Cerebellar nuclear complex (tissue), 1 donor: ENCODE measurements at places on chromosomes 1 and 21.
A peak's percentile ranks its signal among the peaks of the same experiment; 100 is the strongest.

DNA sequence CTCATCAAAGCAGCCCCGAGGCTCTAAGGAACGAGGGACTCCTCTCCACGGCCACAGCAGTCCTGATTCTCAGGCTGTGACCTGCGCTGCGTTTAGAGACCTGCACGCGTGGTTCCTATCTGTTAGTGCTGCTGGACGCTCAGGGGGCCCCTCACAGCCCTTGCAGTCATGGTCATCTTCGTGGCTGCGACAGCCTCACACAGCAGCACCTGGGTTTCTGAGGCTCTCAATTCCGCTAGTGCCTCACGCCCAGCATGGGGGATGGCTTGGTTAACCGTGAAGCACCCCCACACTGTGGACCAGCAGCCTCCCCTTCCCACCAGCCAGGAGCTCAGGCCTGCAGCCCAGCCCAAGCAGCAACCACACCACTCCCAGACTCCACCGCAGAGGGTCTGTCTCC lies 7.8 kb downstream of the MORN1 start:
- no peak for DNase-seq

DNA sequence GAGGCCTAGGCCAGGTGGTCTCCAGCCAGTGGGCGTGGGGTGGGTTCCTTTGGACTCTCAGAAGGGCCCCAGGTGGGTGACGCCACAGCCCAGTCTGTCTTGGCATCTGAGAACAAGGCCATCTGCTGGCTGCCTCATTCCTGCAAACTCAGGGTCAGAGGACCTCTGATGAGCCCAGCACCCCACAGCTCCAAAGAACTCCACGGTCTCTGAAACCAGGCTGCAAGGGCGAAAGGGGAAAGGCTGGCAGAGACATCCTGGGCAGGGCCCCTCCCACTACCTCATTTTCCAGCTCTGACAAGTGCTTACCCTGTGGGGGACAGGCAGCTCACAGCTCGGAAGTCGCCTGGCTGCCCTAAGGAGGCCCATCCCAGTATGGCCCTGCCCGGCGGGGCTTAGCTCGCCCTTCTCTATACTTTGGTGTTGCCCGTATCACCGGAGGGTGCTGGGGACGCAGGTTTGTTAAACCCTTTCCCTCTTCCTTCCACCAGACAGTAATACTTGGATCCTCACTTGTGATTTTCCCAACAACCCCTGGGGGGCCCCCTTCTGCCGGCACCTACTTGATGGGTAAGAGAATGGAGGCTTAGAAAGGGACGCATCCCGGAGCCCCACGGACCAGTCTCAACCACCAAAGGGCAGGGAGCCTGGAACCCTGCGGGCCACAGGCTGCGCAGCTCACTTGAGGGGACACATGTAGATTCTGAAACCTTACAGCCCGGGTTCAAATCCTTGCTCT lies 10.9 kb upstream of the EDN2 start:
- no peak for DNase-seq

GRCh38 chr1:173332026-173332425 lies 124.9 kb upstream of the TNFSF4 start:
- DNase-seq: no peak

DNA sequence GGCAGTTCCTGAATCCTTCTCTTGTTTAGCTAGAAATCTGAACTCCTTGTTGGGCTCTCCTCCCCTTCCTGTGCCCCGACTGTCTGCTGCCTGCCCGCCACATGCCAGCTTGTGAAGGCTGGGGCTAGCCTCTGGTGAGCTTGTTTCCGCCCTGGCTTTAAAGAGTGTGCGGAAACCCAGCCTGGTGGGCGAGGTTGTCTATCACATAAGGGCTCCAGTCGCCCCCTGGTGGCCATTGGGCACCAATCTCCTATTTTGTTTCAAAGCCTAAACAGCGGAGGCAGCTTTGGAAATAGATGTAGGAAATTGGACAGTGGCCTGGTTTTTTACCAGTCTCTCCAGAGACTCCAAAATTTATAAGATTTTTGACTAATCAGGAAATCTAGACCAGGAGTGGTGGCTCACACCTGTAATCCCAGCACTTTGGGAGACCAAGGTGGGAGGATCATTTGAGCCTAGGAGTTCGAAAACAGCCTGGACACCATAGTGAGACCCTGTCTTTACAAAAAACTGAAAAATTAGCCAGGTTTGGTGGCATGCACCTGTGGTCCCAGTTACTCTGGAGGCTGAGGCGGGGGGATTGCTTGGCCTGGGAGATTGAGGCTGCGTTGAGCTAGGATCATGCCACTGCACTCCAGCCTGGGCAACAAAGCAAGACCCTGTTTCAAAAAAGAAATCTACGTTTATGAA lies 9.8 kb downstream of the ATP8B2 start:
- peak; percentile 23 for DNase-seq

DNA sequence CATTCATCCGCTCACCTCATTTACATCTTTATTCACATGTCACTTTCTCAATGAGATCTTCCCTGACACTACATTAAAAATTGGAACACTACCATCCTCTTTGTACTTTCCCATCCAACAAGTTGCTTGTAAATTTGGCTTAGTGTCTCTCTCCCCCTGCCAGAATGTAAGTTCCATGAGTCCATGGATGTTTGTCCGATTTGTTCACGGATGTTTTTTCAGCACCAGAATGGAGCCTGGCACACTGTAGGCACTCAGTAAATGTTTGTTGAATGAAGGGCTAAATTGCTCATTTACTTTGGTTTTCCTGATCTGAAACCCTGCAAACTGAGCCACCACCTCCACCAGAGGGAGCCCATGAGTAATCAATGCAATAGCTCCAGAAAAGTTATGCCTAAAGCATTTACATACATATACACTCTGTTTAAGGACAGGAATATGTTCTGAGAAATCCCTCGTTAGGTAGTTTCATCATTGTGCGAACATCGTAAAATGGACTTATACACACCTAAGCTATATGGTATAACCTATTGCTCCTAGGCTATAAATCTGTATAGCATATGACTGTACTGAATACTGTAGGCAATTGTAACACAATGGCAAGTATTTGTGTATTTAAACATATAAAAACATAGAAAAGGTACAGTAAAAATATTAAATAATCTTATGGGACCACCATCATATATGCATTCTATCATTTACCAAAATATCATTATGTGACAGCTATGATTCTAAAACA lies 2.8 kb upstream of the EYA3 start:
- no peak for DNase-seq
